MCF 10A (cell line): ENCODE measurements at places on chromosomes 3 and 15. TPM values are rescaled to one million over a fixed set of nuclear protein-coding genes. Genes with fewer than 3 reads are reported as not detected.

GRCh38 chr15:25641762-25642161 lies 202.9 kb upstream of the UBE3A start:
- DNase-seq: no peak

GRCh38 chr3:177190756-177191681 lies 6.3 kb downstream of the TBL1XR1 start:
- no peak for DNase-seq

DNA sequence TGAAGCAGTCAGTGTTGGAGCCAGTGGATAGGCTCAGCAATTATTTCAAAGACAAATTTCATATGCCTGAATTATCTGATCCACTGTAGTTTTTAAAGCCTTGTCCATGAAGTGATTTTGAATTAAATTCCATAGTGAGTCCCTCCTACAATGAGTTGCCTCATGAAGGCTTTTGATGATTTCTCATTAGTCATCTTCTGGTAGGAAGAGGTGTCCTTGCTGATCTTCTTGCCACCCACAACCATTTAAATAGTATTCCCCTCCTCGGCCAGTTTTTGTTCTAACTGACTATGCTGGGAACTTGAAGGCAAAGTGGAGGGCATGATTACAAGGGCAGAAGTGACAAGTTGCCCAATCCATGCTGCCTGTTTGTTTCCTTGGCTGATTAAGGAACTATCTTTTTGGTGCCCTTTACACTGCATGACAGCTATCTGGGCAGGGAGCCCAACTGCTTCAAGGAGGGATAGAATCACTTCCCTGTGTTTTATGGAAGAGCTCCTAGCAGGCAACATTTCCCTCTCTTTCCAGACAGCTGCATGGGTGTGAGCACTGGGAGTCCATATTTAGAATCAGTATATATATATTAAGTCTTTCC lies 617.5 kb downstream of the ZPLD1 start:
- DNase-seq: no peak

DNA sequence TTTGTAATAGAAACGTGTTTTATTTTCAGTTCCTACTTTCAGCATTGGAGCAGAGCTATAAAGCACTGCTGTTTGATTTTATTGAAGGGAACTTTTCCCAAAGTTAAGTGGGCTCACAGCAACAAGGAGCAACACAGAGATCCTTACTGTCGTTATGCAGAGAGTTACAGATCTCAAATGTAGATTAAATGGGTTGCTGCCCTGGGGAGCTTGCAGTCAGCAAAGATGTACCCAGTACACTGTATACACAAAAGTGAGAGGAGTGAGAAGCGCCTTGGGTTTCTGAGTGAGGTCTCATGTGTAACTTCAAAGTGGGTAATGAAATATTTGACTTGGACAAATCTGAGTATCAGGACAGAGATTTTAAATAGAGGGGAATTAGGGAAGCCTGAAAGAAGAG lies 47.7 kb downstream of the MED12L start:
- no peak for DNase-seq

- no peak for DNase-seq
Observed at GRCh38 chr15:71853543-71853942, 43.2 kb downstream of the NR2E3 start.

GRCh38 chr3:173993299-173993698 lies 595.8 kb downstream of the NLGN1 start:
- DNase-seq: peak; percentile 40

- no peak for DNase-seq
Observed at GRCh38 chr3:177186306-177186705, 11.0 kb downstream of the TBL1XR1 start.

GRCh38 chr15:84658788-84659411 lies 901 bp upstream of the NMB start:
- DNase-seq: no peak

- no peak for DNase-seq
Observed at GRCh38 chr15:70827721-70828120, 26.2 kb downstream of the LARP6 start.

GOLGA6L26 gene
- total RNA-seq: not detected in 2 replicates

ATP13A5 gene
- total RNA-seq: not detected in 2 replicates

LNP1 gene
- total RNA-seq: 1.2 and 1.7 TPM in 2 replicates

MAP1A gene
- total RNA-seq: 0.09 and 0.17 TPM in 2 replicates

FSTL1 gene
- 49.4 and 56.4 TPM in 2 replicates for total RNA-seq
